Non-pigmented ciliary epithelial cell (primary cell): ENCODE measurements at places on chromosomes 11 and 22.

DNA sequence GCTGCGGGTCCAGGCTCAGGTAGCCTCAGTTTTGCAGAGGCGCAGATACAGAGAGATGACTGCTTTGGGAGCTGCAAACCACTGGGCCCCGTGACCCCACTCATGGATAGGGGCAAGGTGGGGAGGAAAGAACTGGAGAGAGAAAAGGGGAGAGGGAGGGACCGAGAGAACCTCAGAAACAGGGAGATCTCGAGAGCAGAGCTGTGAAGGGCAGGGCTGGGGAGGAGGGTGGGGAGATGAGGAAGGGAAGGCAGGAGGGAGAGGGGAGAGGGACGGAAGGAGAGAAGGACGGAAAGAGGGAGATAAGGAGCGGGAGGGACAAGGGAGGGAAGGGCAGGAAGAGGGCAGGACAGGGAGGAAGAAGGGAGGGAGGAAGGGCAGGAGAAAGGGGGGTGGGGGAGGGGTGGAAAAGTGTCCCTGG lies 46.3 kb downstream of the IGLL1 start:
- no peak for DNase-seq

DNA sequence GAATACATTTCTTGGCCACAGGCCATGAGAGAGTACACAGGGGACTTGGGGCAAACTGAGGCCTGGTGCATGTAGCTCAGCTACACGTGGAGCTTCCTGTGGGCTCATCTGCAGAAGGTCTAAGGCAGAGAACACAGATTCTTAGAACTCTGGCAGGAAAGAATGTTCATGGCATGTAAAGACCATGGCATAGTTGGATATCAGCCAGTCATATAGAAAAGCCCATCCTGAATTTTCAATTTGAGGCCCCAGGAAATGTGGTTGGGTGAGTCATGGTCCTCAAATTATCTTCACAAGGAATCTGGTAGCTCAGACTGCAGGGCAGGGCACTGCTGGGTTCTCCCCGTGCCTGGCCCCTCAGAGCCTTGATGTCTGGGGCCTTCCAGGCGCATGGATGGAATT lies 13.7 kb upstream of the ST3GAL4 start:
- no peak for DNase-seq

- DNase-seq = no peak
Measured at GRCh38 chr11:131498631-131499160, 128.3 kb downstream of the NTM start.

GRCh38 chr11:46387919-46388618 lies 3.5 kb downstream of the CHRM4 start:
- DNase-seq = no peak

GRCh38 chr11:44524346-44524745 lies 41.1 kb upstream of the CD82 start:
- no peak for DNase-seq

GRCh38 chr11:47466201-47466600 lies 17.3 kb upstream of the RAPSN start:
- DNase-seq = no peak

DNA sequence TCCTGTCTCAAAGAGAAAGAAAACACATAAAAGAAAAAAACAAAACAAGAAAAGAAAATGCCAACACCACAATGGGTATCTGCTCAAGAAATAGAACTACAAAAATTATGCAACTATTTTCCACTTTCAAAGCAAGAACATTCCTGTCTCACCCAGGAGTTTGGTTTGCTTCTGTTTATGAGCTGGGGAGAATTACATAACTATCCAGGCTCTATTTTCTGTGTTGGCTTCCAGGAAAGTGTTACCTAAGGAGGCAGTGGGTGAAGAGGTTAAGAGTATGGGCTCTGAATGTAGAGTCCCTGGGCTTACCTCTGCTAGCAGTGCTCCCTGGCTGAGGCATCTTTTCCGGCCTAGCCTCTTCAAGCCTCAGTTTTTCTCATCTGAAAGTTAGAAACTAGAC lies 426.7 kb downstream of the MIAT start:
- DNase-seq = no peak
